ENCODE measurements at places on chromosomes 2 and 18.

GRCh38 chr2:143379955-143380354, 250.7 kb downstream of the ARHGAP15 start:
- no peak for DNase-seq

- DNase-seq: no peak
Observed at GRCh38 chr2:68689553-68690537, 44.8 kb upstream of the ARHGAP25 start.

- no peak for DNase-seq
Observed at GRCh38 chr2:27123302-27124150, at the start of gene ABHD1. ABHD1 (plus strand) TSS chr2:27123815; CDS start chr2:27123949, 134 bp downstream.

DNA sequence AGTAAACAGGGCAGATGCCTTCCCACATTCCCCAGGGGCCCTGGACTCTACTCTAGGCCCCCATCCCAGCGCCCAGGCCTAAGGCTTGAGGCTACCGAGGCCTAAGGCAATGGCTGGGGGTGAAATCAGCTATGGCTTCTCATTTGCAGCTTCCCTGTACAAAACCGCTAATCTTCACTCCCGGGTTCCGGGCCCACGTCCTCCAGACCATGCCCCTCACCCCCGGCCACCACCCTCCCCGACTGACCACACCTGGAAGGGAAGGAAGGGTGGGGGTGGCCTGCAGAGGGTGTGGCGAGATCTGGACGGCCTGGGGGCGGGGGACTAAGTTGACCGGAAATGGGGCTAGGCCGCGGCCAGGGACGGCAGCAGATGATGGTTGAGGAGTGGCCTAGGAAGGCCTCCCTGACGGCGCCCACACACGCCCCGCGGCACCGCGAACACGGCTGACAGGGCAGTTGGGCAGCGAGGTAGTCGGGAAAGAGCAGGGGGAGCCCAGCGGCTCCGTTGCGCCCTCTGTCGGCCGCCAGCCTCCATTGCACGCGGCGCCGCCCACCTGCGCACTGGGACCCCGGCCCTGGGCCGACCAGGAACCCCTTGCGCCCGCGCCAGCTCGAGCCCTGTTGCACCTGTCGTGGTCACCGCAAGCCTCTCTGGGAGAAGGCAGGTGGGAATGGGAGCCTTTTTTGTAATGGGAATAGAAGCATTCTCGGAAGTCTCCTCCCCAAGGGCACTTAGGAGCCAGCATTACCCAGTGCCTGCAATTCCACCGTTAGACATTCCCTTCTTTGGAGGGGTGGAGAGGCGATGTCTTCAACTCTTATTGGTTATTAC, 117.1 kb upstream of the STPG4 start:
- DNase-seq: peak; percentile 33

DNA sequence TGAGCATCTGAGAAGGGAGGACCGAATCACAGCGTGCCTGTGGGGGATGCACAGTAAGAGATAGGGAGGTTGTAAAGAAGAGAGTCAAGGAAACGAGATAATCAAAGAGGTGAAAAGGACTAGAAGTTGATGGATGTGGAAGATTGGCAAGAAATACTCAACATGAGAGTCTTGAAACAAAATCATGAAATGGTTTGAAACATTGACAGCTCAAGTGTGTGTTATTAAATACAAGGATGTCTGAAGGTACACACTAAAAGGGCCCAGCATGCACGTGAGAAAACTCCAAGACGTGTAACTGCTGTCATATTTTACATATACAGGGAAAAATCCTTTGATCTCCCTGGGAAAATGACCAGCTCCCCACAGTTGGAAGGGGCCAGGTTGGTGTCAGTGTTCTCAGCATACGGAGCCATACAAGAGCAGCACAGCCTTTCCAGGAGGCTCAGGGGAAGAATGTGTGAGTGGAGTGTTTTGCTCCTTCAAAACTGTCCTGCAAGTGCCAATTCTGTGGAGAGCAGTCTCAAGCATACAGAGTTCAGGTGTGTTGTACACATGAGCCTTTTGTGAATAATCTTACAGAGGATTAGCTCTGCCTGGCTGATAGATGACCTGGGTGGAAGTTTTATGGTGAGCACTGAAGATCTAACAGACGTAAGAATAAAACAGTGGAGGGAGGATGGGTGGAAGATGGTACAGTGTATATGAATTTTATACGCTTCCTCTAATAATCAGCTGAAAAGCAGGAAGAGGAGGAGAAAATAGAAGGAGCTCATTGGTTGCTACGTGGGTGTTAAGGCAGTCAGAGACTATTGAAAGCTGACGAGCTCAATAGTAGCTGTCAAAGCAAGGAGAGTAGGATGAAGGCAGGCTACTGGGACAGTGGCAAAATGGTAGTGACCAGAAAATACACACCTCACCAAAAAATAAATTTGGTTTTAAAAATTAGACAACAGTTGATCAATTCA, 126.8 kb downstream of the ATP9B start:
- no peak for DNase-seq

DNA sequence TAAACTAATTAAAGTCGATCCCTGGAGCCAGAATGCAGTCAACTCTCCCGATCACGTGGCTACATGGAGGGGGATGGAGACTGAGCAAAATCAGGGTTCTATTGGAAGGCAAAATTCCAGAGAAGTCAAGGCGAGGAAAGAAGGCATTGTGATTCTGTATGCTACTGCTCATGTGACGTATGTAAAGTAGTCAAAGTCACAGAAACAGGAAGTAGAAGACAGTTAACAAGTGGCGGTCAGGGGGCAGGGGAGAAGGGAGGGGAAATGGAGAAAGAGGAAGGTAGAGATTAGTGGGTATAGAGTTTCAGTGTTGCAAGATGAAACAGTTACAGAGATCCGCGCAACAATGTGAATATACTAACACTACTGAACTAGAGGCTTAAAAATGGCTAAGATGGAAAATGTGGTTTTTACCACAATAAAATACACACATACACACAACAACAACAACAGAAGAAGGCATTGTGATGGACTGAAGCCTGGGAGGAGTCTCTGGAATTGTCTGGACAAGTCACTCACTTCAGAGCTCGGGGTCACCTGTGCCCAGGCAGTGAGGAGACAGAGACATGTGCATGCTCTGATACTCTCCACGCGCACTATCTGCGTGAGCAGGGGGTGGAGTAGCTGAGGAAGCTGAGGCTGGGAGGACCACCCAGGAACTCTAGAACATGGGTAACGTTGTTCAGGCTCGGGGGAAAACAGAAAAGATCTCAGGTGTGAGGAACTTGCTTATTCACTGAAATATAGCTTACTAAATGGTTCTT, 89.9 kb upstream of the CDCA7 start:
- no peak for DNase-seq

GRCh38 chr2:67565761-67566160, 168.6 kb downstream of the ETAA1 start:
- DNase-seq: no peak

DNA sequence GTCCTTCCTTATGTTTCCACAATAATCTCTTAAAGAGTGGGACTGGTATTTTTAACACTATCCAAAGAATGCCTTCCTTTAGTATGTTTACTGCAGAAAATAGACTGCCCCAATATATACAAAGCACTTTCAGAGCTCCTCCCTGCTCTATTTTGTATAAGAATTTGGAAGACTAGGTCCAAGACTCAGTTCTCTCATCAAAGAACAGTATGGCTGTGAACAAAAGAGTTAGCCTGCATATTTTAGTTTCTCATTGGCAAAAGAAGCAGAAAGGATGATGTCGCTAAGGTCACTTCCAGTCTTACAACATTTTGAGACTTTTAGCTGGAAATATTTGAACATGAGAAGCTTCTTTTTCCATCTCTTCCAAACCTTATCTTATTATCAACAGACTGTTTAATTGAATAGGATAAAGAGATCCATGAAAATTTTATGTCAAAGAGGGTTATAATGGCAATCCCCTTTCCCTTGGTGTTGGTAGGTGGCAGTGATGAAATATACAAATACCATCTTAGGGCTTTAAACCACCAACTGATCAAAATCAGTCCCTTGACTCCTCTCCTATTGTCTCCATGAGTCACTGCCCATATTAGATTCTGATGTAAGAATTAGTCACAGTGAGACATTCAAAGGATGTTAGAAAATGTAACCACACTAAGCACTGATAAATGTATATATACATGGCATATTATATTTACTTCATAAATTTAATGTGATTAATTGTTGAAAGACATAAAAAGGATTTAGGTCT, 266.9 kb upstream of the DSEL start:
- DNase-seq: peak; percentile 92

- no peak for DNase-seq
Observed at GRCh38 chr2:219871351-219871750, 243.9 kb downstream of the SLC4A3 start.

- DNase-seq: no peak
Observed at GRCh38 chr2:174495365-174496012, 8.7 kb upstream of the GPR155 start.

DNA sequence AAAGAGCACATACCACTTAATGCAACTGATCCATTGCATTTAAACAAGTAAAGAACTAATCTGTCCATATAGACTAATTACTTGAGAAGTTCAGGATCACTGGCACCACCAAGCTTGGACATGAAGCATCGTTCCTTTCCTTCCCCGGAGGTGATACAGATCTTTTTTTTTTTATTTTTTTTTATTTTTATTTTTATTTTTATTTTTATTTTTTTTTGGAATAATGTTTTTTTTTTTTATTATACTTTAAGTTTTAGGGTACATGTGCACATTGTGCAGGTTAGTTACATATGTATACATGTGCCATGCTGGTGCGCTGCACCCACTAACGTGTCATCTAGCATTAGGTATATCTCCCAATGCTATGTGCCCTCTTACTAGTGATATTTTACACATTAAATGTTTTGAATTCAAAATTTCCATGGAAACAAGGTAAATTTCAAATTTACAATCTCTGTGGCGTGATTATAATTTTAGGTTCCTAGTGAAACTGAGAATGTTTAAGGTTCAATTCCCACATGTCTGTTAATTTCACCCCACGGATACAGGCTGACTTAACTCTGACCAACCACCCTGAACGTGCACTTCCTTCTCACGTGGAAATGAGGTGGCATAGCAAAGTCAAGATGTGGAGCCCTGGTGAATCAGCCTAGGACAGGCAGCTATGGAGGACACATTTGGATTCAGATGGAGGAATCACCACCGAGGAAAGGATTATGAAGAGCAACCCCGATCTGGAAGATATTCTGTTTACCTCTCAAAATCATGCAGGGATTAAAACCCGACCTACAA, 101.6 kb upstream of the THOC1 start:
- no peak for DNase-seq

- DNase-seq: no peak
Observed at GRCh38 chr2:65417509-65418085, 14.8 kb downstream of the SPRED2 start.

- DNase-seq: no peak
Observed at GRCh38 chr2:187951470-187952218, 340.0 kb upstream of the GULP1 start.

DNA sequence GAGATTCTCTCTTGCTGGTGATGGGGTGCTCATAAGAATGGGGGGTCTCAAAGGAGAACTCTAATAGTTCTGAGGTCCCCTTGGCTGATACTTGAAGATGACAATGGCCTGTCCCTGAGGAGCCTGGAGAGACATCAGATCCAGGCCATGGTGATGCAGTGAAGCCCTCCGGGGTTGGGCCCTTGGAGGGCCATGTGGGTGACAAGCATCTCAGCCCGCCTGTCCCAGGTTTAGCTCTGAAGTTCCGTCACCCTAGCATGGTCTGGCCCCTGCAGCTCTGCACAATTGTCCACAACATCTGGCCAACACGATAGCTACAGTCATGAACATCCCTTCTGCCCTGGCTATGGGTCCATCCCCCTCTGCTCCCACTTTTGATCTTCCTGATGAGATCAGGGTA, 202.8 kb upstream of the HS6ST1 start:
- DNase-seq: no peak

DNA sequence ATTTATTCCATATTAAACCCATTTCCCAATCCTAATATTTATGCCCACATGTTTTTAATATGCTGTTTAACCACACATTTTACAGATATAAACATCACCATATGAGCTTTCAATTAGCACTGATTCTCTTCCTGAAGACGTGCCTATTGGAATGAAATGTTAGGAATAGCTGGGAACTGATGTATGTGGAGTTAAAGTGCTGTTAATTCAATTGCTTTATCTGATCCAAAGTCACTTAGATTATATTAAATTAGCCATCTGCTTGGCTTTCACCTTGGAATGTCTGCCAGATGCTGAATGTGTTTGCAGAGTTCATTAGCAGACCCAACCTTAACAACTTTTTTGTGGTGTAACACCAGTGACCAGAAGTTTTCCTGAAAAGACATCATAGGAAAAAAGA, 942.9 kb upstream of the KLHL29 start:
- DNase-seq: no peak

DNA sequence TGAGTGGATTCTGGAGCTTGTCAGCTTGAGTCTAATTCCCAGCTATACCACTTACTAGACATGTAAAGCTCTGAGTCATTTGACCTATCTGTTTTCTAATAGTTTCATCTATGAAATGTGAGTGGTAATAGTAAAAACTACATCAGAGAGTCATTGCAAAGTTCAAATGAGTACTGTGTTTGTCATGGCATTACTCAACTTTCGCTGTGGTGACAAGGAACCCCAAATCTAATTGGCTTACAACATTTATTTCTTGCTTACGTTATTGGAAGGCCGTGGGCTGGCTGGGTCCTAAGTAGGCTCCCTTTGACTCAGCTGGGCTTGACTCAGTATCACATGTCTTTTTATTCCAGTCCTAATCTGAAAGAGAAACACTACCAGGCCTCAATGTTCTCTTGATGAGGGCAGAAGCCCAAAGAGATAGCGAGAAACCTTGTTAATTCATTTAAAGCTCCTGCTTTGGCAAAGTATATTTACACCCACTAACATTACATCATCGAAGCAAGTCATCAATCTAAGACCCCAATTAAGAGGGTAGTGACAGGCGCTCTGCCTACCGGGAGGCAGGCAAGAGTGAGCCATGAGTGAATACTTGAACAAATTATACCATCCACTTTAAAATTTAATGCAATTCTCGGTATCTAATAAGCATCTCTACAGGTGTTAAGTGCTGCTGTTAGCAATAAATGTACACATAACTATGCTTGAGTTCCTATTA, 431.8 kb upstream of the SPHKAP start:
- DNase-seq: peak; percentile 85

- no peak for DNase-seq
Observed at GRCh38 chr2:68251855-68252399, 405 bp downstream of the PPP3R1 start.

DNA sequence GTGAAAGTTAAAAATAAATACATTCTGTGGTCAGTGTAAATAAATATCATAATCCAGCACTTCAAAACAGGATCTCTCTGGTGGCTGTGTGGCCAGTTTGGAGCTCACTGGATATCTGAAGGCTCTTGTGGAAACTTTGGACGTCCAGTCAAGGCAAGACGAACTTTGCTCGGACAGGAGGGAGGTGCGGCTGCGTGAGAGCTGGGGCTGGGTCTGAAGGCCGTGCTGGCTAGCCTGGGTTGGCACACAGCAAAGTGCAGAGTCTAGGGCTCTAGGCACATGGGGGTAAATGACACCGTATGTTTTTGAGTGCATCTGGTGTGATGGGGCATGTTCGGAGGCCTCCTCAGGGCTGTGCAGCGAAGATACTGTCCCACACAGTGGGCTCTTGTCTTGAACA, 78.9 kb upstream of the TXNDC2 start:
- DNase-seq: no peak

- no peak for DNase-seq
Observed at GRCh38 chr2:134320930-134321329, 67.1 kb downstream of the MGAT5 start.
